Stimulated activated CD4-positive, alpha-beta T cell treated with anti-CD3 and anti-CD28 coated beads, Interleukin-1b, Interleukin-23, amount 100 ng/mL, for 48 hours (primary cell): ENCODE measurements at places on chromosomes 12 and 14.

DNA sequence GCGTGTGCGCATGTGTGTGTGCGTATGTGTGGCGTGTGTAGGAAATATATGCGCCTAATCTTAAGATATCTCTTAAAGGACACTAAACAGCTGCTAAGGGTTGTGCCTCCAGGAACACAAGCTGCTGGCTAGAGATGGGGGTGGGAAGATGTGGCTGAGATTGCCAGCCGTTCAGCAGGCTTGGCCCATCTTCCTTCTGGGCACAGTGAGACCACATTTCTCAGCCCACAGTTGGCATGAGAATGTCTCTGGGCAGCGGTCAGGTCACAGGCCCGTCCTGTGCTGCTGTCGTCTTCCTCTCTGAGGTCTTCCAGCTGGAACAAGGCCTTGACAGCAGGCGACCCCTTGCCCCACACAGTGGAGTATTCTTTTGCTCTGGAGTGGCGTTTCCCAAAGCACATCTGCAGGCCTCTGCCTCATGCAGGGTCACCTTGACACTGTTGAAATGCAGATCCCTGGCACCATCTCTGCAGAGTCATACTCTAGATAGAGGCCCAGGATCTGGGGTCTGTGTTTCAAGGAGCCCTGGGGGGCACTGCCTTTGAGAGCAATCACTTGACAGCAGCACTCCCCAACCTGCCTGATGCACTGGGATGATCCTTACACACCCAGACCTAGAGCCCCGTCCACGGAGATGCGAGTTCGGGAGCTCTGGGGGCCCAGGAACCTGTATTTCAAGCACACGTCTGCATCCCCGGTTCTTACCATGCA, 335.5 kb upstream of the SFSWAP start:
- no peak for DNase-seq

DNA sequence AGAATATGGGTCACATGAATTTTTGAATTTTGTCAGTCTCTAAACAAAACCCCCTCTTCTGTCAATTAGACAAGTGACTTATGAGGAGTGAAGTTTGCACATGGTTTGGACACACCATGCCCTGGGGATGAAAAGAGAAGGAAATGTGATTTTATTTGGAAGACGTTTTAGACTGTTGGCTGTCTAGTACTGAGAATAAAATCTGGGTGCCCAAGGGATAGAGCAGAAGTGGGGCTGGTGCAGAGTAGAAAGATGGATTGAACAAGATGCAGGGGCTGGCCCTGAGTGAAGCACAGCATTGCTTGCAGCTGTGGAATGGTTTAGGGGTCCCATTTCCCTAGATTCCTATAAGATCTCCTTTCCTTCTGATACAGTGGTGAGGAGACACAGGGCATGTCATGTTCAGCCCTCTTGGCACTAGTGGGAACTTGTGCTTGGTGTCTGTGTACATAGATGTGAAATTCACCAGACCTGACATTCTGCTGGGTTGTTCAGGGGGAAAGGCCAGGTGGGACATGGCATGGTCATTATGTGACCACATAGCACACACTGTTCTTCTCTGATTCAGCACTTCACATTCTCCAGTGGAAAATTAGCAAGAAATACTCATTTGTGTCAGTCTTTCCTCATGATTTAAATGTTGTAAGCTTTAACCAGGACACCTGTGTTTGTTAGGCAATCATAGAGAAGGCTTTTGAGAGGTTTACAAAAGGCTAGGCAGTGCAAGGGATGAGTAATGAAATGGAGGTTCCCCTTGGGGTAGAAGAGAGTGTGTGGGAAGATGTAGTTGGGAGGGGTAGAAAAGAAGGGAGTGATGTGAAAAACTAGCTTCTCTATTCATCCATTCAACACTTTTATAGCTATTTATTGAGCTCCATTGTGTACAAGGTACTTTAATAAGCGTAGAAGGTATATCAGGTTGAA, 202.3 kb upstream of the IGF1 start:
- DNase-seq = no peak

GRCh38 chr14:71284048-71284447, 376.8 kb downstream of the PCNX1 start:
- no peak for DNase-seq

DNA sequence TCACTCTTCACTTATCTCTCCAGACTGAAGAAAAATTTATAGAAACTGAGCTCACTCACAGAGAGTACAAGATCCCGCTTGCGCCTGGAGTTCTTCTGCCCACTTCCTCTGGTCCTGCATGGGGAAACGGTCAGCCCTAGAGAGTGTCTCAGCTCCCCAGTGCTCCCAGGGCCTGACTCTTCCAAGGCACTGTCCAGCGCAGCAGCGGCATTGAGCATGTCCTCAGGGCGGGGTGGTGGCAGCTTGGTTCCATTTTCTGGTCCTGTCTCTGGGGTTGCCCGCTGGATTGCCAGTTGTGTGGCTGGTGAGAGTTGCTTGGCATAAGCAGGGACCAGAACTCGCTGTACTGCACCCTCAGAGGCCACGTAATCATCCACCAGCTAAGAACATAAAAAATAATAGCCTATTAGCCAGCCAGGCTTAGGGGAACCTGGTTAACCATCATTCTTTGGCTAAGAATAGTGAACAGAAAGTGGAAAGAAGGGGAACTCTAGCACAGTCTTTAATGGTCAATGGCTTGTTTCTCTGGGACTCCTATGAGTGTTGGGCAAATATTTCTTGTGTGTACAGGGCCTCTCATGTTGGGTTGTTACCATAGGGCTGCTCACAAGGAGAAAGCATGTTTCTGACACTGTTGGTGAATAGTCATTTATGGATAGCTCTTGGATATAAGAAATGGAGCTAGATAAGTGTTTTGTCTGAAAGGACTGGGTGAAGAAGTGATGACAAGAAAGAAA, 13.7 kb upstream of the AJUBA start:
- no peak for DNase-seq

DNA sequence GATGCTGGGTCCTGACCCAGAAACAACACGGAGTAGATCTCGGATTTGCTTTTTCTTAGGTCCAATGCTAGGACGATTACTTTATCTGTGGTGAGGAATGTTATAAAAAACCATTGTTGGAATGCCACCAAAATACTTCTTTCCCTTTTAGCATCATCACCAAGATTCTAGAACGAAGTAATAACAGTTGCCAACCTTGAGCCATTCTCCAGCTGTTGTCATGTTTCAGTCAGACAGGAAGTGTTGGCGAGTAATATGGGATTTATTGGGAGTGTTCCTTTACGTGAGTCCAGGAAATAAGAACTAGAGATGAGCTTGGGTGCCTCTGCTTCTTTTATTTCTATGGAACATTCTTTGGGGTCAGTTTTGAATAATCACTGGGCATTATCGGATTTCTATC, 892.9 kb downstream of the DIO2 start:
- DNase-seq = no peak

- no peak for DNase-seq
These were observed 5.0 kb downstream of the MGST1 start for GRCh38 chr12:16352481-16352880.

GRCh38 chr12:106980944-106981343, 6.0 kb downstream of the MTERF2 start:
- no peak for DNase-seq

GRCh38 chr12:112686373-112686772, 105.2 kb upstream of the RPH3A start:
- no peak for DNase-seq

GRCh38 chr14:101025696-101026095, 122.2 kb upstream of the RTL1 start:
- DNase-seq = no peak

GRCh38 chr14:48628870-48629269, 953.5 kb upstream of the MDGA2 start:
- DNase-seq = no peak

DNA sequence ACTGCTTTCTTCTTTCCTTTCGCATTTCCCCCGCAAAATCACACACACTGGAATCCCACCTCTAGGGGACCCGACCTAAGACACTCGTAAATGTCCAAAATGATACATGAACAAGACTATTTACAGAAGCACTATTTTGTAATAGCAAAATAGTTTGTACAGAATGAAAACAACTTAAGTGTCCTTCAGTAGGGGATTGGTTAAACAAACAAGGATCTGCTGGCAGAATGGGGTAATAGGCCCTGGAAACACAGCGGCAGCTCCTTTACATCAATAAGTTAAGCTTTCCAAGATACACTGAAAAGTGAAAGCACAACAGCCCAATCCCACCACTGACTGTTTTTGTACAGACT, 48.8 kb downstream of the LTBP2 start:
- no peak for DNase-seq

GRCh38 chr12:116821291-116821690, 60.0 kb downstream of the HRK start:
- no peak for DNase-seq
